ENCODE measurements at places on chromosomes 6 and 20. TPM values are rescaled to one million over a fixed set of nuclear protein-coding genes. Genes with fewer than 3 reads are reported as not detected.

GRCh38 chr20:43968341-43969000, 53.8 kb downstream of the TOX2 start:
- no peak overlapping the region for H3K4me3 ChIP-seq
- H3K4me1 ChIP-seq, result peaks cover 3% of the 10 kb centered on the region
- no peaks in the 10 kb centered on the region for H3K27me3 ChIP-seq
- no peak overlapping the region for H3K27ac ChIP-seq
- H3K36me3 ChIP-seq, result no peaks in the 10 kb centered on the region

- no peak overlapping the region for H3K4me3 ChIP-seq
- H3K27me3 ChIP-seq, result no peaks in the 10 kb centered on the region
- no peaks in the 10 kb centered on the region for H3K36me3 ChIP-seq
- no peak for DNase-seq
Measured at GRCh38 chr6:51462896-51463295, 624.5 kb downstream of the PKHD1 start.

DNA sequence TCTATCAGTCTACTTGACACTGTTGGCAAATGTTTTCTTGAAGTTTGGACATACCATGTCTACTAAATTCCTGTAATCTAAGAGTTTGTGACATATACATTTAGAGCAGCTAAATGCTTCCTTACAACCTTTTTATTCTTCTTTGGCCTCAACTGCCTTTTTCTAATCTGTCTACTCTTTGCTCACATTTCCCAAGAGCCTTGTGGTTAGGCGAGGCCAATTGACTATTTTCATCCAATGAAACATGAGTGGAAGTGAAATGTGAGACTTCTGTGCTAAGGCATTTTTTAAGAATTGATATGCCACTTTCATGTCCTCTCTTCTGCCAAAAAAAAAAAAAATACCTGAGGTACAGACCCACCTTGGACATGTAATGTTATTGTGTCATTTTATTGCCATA, 158.2 kb upstream of the MCHR2 start:
- no peak overlapping the region for H3K4me3 ChIP-seq
- H3K27ac ChIP-seq, result no peak overlapping the region
- no peaks in the 10 kb centered on the region for H3K27me3 ChIP-seq
- H3K4me1 ChIP-seq, result no peaks in the 10 kb centered on the region

- peaks cover 2% of the 10 kb centered on the region for H3K27me3 ChIP-seq
- peaks cover 12% of the 10 kb centered on the region for H3K36me3 ChIP-seq
- no peak overlapping the region for H3K27ac ChIP-seq
- H3K4me1 ChIP-seq, result peaks cover 10% of the 10 kb centered on the region
- no peak for DNase-seq
Measured at GRCh38 chr20:63790572-63791168, 40.4 kb downstream of the ZBTB46 start.

DNA sequence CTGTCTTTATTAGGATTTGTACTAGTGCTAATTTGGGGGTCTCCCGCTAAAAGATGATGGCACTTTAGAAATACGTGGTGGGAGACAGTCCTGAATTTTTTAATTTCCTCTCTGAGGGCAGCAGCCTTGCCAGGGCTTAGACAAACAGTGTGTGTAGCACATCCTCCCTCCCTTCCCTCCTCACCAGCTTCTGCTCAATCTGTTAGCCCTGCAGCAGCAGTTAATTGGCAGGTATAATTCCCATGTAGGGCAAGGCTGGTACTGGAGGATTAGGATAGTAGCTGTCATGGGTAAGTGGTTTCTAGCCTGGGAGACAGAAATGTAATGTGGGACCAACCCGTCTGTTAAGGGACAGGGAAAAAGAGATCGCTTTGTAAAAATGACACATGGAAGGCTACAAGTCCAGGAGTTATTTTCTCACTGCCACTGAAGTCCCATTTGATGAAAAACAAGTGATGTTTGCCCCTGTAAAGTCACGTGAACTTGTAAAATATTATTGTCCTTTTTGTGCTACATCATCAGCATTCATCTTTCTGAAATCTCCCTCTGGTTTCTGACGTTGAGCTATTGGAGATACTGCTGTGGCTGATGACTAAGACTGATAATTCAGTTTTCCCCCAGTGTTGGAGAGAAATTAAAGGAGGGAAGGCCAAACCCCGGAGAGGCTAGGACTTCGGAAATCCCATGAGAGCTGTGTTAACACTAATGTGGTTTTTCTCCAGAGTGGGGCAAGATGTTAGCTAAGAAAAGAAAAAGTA, 40.6 kb downstream of the CTNNBL1 start:
- H3K4me3 ChIP-seq, result no peak overlapping the region
- H3K27ac ChIP-seq, result no peak overlapping the region
- peaks cover 32% of the 10 kb centered on the region for H3K36me3 ChIP-seq
- peaks cover 23% of the 10 kb centered on the region for H3K4me1 ChIP-seq
- peaks cover 4% of the 10 kb centered on the region for H3K27me3 ChIP-seq

- H3K4me3 ChIP-seq, result no peak overlapping the region
- DNase-seq, result no peak
- H3K4me1 ChIP-seq, result no peaks in the 10 kb centered on the region
- H3K27me3 ChIP-seq, result peaks cover 3% of the 10 kb centered on the region
- H3K36me3 ChIP-seq, result no peaks in the 10 kb centered on the region
Measured at GRCh38 chr6:186340-186965, 105.8 kb upstream of the DUSP22 start.

GRCh38 chr6:16950825-16951495, 150.9 kb upstream of the STMND1 start:
- no peak for DNase-seq
- peaks cover 2% of the 10 kb centered on the region for H3K27me3 ChIP-seq
- H3K27ac ChIP-seq, result no peak overlapping the region
- peaks cover 22% of the 10 kb centered on the region for H3K4me1 ChIP-seq
- H3K4me3 ChIP-seq, result no peak overlapping the region

Gene PM20D2
- total RNA-seq, result 1.3 TPM

Gene C20orf204
- total RNA-seq, result 14.2 TPM

Gene IL17F
- not detected for total RNA-seq

Gene ZNF512B
- 40.8 TPM for total RNA-seq

Gene TNFRSF6B
- total RNA-seq, result not detected
